PC-9 (cell line): ENCODE measurements at places on chromosomes 2 and 18. TPM values are rescaled to one million over a fixed set of nuclear protein-coding genes. Genes with fewer than 3 reads are reported as not detected.

The PROKR1 gene
- total RNA-seq = not detected in 2 replicates

The NCKAP5 gene
- not detected in 2 replicates for total RNA-seq

The PLEK gene
- total RNA-seq = not detected in 2 replicates

The GPR39 gene
- 14.1 and 20.9 TPM in 2 replicates for total RNA-seq

The CKAP2L gene
- total RNA-seq = 17.7 and 28.7 TPM in 2 replicates

The ZRANB3 gene
- 10.4 and 11.3 TPM in 2 replicates for total RNA-seq

The L3MBTL4 gene
- total RNA-seq = not detected in 2 replicates

The SKOR2 gene
- not detected in 2 replicates for total RNA-seq

The SLC5A7 gene
- total RNA-seq = not detected in 2 replicates

The CDH20 gene
- total RNA-seq = not detected in 2 replicates

The ASIC4 gene
- total RNA-seq = 0.22 and 0.30 TPM in 2 replicates

The FOSL2 gene
- total RNA-seq = 46.0 and 60.0 TPM in 2 replicates

The MGAT4A gene
- 12.2 and 12.9 TPM in 2 replicates for total RNA-seq

The ALPI gene
- not detected in 2 replicates for total RNA-seq

The OSBPL6 gene
- 2.6 and 3.5 TPM in 2 replicates for total RNA-seq

The ANKRD30B gene
- not detected in 2 replicates for total RNA-seq

The MYOM1 gene
- total RNA-seq = 0.88 and 1.3 TPM in 2 replicates

The LOXHD1 gene
- total RNA-seq = not detected in 2 replicates

The ADRA2B gene
- 0.26 and 0.55 TPM in 2 replicates for total RNA-seq
